Upper lobe of left lung (tissue), 6 donors: ENCODE measurements at places on chromosomes 5 and 9.

DNA sequence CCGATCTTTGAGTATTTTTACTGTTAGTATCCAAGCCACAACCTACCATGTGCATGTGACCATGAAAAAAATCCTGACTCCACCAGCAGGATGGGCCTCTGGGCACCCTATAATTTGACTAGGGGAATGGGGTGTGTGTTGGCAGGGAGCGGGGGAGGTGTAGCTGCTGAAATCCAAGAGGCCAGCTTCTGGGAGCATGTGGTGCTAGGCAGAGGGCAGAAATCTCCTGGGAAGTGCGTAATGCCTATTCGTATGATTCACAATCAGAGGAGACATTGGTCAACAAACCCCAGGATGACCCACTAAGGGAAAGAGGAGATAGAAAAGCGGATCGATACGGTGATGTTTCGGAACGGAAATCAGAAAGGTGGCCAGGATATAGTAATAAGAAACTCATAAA, 149.9 kb downstream of the ARSB start:
- no peak for DNase-seq

DNA sequence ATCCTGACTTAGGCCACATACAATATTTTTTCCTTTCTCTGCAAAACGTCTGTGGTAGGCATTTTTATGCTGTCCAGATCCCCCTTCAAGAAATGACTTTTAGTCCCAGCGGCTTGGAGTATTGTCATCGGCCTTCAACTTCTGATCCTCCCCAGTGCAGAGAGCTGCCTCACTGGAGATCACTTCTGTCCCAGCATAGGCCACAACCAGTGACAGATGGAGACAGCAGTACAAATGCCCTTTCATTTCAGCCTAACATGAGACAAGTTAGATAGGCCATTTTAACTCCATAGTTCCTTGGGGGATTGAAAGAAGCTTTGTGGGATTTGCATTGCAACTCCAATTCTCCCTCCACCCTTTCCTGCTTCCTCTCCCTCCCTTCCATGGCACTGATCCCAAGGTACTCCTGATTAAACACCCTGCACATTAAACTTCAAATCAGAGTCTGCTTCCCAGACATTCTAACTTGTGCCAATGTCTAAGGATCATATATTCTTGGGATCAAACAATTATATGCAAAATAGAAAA, 3.2 kb upstream of the MAMDC2 start:
- no peak for DNase-seq

DNA sequence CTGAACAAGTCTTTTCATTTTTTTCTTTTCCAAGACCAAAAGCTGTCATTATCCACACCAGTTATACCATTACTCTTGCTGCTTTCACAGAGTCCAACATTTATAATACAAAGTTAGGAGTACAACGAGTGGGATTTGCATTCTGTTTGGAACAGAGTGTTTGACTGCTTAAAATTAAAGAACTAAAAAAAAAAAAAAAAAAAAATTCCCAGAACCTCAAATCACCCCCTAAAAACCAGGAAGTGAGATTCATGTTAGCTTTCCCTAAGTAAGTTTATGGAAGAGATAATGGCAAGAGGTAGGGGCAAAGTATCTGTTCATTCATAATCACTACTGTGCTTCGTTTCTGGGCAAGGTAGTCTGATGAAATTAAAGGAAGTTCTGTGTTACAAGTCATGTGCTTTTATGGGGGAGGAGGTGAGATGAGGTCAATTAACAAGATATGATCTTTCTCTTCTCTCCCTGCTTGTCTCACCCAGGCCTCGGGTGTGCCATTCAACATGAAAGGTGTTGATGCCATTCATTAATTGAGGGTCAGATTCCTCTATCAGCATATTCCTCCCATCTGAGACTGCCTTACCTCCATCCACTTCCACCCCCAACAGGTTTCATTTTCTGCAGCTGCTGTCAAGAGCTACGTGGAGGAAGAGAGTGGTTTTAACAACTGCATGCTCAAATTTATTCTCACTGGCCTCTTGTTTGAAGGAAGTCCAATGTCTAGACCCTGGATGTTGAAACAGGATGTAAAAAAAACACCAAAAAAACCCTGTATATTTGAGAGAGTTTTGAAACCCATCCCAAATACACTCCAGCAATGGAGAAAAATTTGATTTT, 58.1 kb downstream of the MARCHF3 start:
- no peak for DNase-seq

DNA sequence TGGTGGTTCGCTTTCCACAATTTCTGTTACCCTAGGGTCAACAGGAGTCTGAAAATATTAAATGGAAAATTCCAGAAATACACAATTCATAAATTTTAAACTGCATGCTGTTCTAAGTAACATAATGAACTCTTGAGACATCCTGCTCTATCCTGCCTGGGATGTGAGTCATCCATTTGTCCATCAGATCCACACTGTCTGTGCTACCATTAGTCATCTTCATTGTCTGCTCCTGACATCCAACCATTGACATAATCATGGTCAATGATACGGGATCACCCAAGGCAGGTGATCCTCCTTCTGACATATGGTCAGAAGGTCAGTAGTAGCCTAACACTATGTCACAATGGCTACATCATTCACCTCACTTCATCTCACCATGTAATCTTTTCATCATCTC, 276.7 kb upstream of the KIF2A start:
- no peak for DNase-seq

DNA sequence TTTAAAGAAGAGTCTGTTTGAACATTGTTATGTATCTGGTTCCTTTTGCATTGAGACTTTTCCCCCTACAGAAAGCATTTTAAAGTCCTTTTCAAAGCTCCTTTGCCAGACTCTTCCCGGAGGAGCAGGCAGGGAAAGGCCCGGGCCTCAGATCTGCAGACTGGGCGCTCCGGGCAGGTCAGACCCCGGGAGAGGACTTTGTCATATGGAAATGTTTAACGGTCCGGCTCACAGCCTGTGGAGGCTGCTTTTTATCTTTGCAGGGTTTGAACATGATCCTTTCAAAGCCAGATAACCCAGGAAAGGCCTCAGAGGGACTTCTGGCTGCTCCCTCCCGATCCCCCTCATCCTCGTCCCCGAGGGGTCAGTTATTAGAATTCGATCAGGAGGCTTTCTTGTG, 82.1 kb upstream of the IRX2 start:
- DNase-seq, result no peak

GRCh38 chr5:140549237-140550144, 2.0 kb downstream of the EIF4EBP3 start:
- DNase-seq, result no peak

- no peak for DNase-seq
These were observed 260.3 kb downstream of the TMEM167A start for GRCh38 chr5:82816926-82817325.

DNA sequence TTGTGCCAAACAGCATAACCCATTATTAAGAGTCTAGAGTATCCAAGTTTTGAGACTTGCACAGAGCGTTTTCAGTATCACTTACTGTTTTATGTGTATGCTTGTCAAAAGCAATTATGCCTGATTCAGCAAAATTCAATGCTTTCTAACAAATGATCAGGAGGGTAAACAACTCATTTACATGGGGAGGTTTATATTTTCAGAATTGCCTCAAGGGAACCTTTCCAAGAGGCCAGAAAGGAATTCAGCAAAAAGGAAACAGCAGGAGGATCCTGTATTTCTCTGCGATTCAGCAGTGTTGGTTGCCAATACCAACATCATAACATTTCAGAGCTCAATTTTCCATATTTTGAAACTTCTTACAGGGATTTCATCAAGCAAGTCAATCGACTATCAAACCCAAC, 69.3 kb upstream of the DAB2 start:
- no peak for DNase-seq

- peak; percentile 40 for DNase-seq
These were observed 721 bp upstream of the MAML1 start for GRCh38 chr5:179731791-179732411.

DNA sequence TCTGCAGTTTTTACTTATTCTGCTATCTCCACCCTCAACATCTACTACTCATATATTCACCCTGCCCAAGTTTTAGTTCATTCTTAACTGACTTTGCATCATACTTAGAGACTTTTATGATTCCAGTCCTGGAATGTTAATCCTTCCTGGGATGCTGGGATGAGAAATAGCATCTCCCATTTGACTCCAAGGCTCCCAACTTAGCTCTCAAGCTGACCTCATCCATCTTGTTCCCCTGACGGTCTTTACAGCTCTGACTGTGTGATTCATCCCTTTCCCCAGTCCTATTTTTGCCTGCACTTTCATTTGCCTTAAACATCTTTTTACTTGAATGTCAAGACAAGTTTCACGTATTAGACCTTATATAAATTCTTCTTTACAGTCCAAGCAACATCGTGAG, 297.8 kb downstream of the EPB41L4A start:
- no peak for DNase-seq

DNA sequence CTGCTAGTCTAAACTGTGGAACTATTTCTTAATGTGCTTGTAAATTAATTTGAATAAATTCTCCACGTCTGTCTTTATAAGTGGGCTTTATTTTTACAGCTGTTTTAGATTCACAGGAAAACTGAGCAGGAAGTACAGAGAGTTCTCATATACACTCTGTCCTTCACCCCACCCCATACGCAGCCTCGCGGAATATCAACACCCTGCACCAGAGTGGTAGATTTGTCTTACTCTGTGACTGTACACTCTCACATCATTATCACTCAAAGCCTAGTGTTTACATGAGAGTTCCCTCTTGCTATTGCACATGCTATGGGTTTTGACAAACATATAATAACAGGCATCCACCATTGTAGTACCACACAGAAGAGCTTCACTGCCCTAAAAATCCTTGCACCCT, 179.7 kb upstream of the DAB2 start:
- no peak for DNase-seq

GRCh38 chr9:125161284-125161918, 18.1 kb upstream of the SCAI start:
- peak; percentile 40 for DNase-seq

DNA sequence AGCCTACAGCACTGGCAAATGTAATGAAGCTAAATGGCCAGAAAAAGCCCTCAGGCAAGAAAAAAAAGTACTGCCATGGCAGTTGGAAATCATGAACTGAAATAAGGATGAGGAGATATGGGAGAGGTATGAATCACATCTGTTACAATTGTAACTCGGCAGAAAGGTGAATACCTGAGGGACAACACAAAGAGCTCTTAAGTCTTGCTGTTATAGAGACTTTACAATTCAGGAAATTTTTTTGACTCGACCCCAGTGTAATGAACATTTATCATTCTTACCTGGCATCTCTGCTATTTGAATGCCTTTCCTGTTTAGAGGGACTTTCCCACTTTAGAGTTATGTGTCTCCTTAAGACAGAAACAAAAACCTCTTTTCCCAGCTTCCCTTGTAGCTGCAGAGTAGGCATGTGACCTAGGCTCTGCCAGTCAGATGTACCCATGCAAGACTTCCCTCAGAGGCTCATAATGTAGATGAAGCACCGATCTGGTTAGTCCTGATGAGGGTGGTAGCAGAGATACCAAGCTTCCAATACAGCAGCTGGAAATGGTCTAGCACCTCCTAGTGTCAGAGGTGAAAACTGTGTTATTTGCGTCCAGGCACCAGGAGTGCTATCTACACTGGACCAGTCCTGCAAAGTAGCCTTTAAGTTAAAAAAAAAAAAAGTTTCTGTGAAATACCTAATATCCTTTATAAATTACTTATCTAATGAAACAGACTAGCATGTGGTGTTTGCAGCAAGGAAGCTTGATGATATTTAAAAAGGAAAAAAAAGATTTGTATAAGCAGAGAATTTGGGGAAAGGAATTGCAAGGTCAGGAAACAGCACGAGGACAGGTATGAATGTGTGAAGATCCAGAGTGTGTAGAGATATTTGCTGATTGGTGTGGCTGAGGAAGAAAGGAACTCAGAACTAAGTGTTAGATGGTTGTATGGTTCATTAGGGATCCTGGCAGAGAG, 146.9 kb upstream of the SLC1A3 start:
- no peak for DNase-seq

DNA sequence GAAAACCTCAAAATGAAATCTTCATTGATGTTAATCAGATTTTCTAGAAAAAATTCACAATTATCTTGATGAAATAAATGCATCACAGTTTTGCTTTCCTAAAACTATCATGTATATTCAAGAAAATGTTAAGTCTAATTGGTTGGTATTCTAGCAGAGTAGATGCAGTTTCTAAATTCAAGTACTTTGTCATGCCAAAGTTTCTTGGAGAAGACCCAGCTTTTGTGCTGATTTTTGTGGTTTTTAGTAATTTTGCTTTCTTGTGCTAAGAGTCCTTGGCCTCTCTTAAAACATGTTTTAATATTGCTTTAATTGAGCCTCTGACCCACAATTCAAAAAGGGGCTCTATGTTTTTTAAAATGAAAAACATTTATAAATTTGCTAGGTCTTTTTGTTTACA, 924.8 kb upstream of the PTPRD start:
- no peak for DNase-seq

- DNase-seq, result no peak
These were observed 37.3 kb upstream of the UBE2D2 start for GRCh38 chr5:139523635-139524445.

GRCh38 chr5:132065351-132065937, 5.0 kb downstream of the IL3 start:
- DNase-seq, result no peak

DNA sequence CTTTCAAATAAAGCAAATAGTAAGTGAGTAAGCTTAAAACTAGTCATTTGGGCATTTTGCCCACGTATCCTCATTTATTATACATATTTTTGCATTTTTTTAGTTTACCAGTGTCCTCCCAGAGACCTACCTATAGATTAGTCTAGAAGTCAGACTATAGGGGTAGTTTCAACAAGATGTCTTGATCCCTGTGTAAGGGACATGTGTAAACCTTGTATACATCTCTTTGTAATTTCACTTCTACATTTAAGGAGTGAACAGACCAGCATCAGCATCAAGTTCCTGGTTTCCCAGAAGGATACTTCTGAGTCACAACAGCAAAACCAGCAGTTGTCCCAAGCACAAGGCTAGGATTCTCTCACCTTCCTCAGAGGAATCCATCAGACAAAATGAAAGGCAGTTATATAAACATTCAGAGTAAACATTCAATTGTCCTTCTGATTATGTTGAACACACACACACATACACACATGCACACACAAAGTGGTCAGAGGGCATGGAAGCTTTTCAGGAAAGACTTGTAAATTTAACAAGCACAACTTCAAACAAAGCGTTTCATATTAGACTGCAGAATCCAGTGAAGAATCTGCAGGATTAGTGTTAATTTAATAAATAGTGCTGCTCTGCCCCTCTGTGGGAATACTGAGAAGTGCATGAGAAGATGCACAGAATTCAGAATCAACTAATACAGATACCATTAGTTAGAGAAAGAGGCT, 55.4 kb downstream of the HINT1 start:
- no peak for DNase-seq

- DNase-seq, result no peak
These were observed 78.9 kb downstream of the SEMA4D start for GRCh38 chr9:89418882-89419640.

DNA sequence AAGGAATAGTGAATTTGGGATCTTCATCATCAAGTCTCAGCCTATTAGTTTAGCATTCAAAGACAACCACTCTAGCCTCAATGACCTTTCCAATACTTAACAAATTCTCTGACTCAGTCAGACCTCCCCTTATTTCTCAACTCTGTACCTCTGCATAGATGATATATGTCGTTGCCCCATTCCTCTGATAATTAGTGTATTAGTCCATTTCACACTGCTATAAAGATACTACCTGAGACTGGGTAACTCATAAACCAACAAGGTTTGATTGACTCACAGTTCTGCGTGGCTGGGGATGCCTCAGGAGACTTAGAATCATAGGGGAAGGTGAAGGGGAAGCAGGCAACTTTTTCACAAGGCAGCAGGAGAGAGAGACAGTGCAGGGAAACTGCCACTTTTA, 8.9 kb downstream of the MRPL22 start:
- no peak for DNase-seq
